ENCODE measurements at places on chromosomes 4 and X. TPM values are rescaled to one million over a fixed set of nuclear protein-coding genes. Genes with fewer than 3 reads are reported as not detected.

Gene PRR32
- total RNA-seq = not detected

Gene PNMA6E
- not detected for total RNA-seq

DNA sequence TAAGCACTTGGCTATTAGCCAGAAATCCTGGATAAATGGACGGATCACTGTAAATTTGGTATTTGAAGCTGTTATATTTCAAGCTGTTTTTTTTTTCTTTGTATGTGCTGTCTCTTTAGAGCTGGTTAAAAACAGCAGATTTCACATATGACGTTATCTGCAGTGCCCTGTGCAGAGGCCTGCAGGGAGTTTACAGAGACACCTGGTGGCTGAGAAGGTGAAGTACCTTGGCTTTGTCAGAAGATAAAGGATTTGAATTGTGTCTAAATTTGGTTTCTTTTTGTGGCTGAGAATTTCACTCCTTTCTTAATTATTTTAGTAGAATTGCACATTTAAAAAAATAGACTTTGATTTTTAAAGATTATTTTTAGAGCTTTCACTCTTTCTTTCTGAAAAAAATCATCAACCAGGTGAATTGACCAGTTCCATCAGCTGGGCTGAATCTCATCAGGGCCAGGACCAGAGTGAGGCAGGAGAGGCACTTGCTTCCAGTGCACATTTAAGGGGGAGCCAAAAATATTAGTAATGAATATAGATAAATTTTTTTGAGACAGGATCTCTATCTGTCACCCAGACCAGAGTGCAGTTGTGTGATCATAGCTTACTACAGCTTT, 9.6 kb upstream of the CHRNA9 start:
- H3K36me3 ChIP-seq = no peaks in the 10 kb centered on the region
- no peak for DNase-seq
- H3K27ac ChIP-seq = no peak overlapping the region

DNA sequence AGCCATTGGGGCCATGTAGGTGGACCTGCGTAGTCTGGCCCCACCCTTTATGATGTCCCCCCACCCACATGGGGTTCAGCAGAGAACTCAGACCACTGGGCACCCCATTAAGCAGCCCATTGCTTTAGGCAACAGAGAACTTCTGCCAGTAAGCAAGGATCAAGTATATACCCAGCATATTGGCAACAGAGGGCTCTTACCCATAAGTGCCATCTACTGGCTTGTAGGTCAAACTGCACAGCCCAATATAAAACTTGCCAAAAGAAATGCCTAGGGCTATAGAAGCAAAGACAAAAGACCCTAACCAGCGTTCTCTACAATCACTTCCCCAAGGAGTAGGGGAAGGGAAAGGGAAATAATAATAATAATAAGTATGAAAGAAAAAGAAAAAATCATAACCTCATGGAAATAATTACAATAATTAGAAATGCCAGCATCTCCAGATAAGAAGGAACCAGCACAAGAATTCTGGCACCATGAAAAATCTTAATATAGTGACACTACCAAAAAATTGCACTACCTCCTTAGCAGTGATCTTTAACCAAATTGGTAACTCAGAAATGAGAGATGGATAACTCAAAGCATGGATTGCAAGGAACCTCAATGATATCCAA, 1090.7 kb downstream of the FAT4 start:
- H3K4me1 ChIP-seq = no peaks in the 10 kb centered on the region
- H3K36me3 ChIP-seq = no peaks in the 10 kb centered on the region

- H3K4me1 ChIP-seq = no peaks in the 10 kb centered on the region
- peak overlapping the region; percentile 13 for H3K27ac ChIP-seq
- H3K4me3 ChIP-seq = peak overlapping the region; percentile 55
- H3K36me3 ChIP-seq = no peaks in the 10 kb centered on the region
Observed at GRCh38 chr4:48780865-48781214, 761 bp upstream of the FRYL start.

- no peak for DNase-seq
- H3K4me1 ChIP-seq = no peaks in the 10 kb centered on the region
Observed at GRCh38 chr4:144340931-144341330, 200.4 kb upstream of the GYPA start.

GRCh38 chr4:136748773-136749172, 783.5 kb downstream of the PCDH18 start:
- no peaks in the 10 kb centered on the region for H3K36me3 ChIP-seq
- H3K27ac ChIP-seq = no peak overlapping the region
- no peak for DNase-seq
- H3K27me3 ChIP-seq = no peaks in the 10 kb centered on the region
- H3K4me3 ChIP-seq = no peak overlapping the region

GRCh38 chrX:41250867-41251266, 83.1 kb upstream of the DDX3X start:
- no peak for DNase-seq
- no peak overlapping the region for H3K4me3 ChIP-seq
- no peak overlapping the region for H3K27ac ChIP-seq
- H3K4me1 ChIP-seq = no peaks in the 10 kb centered on the region

Measured in tibial nerve (tissue), 4 donors.